Stimulated activated CD4-positive, alpha-beta T cell treated with anti-CD3 and anti-CD28 coated beads, TNF-alpha, amount 100 ng/mL, for 48 hours (primary cell): ENCODE measurements at places on chromosomes 1 and 21.
A peak's percentile ranks its signal among the peaks of the same experiment; 100 is the strongest.

DNA sequence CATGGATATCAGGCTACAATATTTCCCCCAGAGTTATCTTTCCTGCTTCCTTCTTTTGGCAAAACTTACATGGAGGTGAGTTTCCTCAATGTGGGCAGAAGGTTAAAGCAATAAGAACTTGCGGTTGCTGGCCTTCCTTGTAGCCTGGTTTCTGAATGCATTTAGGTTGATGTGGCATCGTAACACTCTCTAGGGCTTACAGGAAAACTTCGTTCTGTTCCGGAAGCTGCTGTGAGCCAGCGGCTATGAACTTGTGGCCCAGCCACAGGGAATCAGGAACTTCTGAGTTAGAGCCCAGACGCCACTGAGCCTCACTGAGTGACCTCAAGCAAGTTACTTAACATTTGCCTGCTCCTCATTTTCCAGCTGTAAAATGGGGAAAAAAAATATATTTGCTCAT lies 623.4 kb upstream of the ADAMTS5 start:
- DNase-seq = no peak

- no peak for DNase-seq
Measured at GRCh38 chr1:233282582-233282886, 13.0 kb downstream of the PCNX2 start.

- DNase-seq = no peak
Measured at GRCh38 chr1:219876798-219877209, 51.6 kb downstream of the SLC30A10 start.

DNA sequence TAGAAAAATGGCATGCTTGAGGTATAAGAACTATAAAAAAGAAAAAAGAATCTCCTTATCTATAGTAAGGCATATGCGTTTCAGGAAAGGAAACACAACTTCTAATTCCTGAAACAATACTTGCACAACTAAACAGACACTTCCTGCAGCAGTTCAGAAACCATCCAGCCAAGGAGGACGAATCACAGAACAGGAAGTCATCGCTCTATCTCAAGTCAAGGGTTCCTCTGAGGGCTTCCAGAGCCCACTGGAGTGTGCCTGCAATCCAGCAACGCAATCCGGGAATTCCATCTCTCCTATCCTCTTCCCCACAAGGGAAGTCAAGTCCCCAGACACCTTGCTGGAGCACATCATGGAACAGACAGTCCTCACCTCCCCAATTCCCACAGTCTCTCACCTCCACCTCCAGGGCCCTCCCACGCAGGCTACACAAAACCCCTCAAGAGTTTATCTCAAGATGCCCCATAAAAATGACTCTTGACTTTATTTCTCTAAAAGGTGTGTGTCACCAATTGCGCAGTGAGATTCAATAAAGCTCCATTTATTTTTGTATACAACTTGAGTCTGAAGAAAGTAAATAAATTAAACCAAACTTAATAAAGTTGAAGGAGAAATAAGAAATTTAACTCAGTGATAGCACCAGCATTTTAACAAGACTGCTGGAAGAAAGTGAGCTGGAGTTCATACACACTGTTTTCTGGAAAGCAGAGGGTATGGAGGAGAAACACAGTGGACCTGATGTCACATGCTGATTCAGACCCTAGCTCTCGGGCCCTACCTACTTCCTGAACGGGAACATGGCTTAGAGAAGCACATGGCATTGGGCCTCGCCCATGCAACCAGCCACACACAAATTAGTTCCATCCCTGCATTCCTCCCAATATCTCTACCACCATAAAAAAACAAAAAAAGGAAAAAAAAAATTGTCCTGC lies 39.9 kb downstream of the SIPA1L2 start:
- no peak for DNase-seq

DNA sequence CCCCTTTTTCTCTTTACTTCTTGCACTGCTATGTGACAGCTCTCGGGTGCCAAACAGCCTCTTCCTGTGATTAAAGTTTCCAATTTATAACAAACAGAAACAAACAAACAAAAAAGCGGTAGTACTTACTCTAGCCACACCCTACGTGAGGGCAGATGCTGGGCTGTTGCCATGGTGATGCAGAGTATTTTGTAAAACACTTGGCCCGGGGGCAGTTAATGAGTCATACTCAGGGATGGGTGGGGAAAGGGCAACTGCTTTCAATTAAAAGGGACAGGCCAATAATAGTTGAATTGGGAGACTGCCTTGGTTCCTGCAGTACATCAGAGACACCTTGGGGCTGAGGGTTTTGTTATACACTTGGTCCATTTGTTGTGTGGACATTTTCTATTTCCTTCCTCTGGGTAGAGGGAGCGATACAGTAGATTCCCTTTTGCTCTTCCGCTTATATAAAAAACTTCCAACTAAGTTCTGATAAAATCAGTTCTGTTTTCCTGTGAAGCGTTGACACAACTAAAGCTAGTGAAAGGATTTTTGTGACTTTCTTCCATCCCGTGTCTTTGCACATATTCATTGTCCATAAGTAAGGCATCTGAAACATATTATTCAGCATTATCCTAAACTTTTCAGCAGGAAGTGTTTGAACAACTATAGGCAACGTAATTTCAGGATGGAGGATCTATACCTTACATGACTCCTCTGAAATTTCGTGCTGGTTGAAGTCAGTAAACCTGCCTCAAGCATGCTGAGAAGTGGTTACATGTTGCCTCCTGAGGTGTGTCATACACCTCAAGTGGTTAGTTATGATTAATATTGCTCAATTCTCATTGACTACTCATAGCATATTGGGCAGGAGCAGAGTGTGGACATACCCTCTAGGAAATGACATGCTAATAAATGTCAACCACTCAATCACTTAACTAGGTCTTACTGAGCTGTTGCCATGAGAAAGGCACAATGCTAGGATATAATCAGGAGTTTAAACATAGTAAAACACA lies 36.7 kb upstream of the THEM4 start:
- DNase-seq = peak; percentile 57

DNA sequence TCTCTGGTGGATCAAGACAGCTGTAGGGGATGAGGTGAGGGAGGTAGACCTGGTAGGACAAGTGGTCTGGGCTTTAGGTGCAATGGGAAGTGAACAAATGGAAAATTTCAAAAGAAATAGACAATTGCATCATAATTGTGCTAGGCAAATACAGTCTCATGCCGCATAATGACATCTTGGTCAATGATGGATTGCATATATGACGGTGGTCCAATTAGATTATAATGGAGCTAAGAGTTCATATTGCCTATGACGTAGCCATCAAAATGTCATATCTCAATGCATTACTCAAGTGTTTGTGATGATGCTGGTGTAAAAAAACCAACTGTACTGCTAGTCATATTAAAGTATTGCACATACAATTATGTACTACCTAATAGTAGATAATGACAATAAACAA lies 19.0 kb downstream of the KCNK2 start:
- no peak for DNase-seq

DNA sequence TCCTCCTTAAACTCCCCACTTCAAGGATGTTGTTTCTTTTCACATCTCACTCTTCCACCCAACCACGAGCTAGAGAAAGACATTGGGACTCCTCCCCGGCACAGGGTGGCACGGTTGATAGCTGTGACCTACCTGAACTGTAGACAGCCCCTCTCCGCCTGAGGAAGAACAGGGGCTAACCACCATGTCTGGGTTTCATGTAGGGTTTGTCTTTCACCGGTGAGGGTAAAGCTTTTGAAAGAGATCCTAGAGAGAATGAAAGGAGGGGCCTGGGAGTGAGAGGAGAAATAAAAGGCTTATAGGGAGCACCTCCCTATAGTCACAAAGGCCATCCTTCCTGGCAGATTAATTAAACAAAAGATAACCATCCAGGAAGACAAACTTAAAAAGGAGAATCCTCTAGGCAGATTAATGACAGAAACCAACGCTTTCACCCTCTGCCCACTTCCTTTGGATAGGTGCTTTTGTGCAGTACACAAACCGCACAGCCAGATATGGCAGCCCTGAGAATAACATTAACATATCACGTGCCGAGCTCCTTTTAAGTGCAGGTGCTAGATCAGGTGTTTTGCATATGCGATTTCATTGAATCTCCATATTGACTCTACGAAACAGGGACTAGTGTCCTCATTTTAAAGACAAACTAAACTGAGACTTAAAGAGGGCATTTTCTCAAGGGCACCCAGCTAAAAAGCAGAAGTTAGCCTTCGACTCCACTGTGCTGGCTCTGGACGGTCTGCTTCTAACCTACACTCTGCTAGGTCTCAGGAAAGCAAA lies 178.1 kb upstream of the RUNX1 start:
- no peak for DNase-seq
